Esophagus muscularis mucosa (tissue), 4 donors: ENCODE measurements at places on chromosomes 3 and 15. TPM values are rescaled to one million over a fixed set of nuclear protein-coding genes. Genes with fewer than 3 reads are reported as not detected.

- no peaks in the 10 kb centered on the region for H3K36me3 ChIP-seq
- H3K27me3 ChIP-seq = no peaks in the 10 kb centered on the region
- no peak overlapping the region for H3K4me3 ChIP-seq
Measured at GRCh38 chr3:97037294-97037943, 223.0 kb downstream of the EPHA6 start.

GRCh38 chr3:60809857-60810610 lies 441.2 kb downstream of the FHIT start:
- H3K36me3 ChIP-seq = no peaks in the 10 kb centered on the region
- H3K4me1 ChIP-seq = no peaks in the 10 kb centered on the region
- no peak for DNase-seq
- H3K27me3 ChIP-seq = no peaks in the 10 kb centered on the region

DNA sequence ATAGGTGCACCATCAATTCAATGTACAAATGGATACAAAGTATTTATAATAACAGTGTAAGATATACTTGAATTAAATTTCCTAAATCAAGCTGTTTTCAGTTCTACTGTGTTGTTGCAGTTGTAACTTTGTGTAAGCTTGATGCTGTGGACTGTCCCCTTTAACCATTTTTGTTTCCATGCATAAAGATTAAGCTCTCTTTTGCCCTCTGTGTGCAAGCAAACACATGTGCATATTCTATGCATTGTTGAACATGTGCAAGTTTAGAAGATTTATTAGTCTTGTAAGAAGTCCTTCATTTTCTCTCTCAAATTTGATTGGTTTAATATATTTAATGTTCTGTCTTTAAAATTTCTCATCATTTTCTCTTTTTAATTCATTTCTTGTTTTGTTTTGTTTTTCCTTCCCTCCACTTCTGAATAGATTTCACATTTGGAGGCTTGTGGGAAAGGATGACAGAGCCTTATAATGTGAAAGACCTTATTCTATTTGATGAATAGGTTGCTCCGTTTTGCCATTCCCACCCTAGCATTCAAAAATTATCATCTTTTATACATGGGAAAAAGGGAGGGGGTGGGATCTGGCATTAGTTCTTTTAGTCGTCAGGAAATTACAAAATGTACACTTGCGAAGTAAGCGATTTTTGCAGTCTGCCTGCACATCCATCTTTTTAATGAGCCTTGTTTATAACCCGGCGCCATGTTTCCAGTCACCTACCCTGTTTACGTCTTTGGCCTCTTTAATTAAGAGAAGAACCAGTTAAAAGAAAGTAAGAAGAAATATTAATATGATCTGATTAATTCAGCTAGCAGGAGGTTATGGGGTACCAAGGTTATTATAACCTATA lies 961.5 kb upstream of the NR2F2 start:
- no peak for DNase-seq
- H3K4me1 ChIP-seq = peaks cover under 1% of the 10 kb centered on the region
- H3K4me3 ChIP-seq = no peak overlapping the region
- H3K27ac ChIP-seq = no peak overlapping the region
- no peaks in the 10 kb centered on the region for H3K36me3 ChIP-seq

- H3K4me3 ChIP-seq = no peak overlapping the region
- no peaks in the 10 kb centered on the region for H3K36me3 ChIP-seq
- DNase-seq = peak; percentile 70
- peaks cover 37% of the 10 kb centered on the region for H3K27me3 ChIP-seq
- no peak overlapping the region for H3K27ac ChIP-seq
- H3K4me1 ChIP-seq = no peaks in the 10 kb centered on the region
Measured at GRCh38 chr15:80204231-80204630, 47.8 kb downstream of the CTXND1 start.

SENP7 gene
- total RNA-seq = 16.8 TPM

GOLGA8M gene
- total RNA-seq = not detected

WNT5A gene
- total RNA-seq = 15.1 TPM

LAMB2 gene
- total RNA-seq = 628 TPM

SYNPR gene
- total RNA-seq = 0.17 TPM
